Renal cortical epithelial cell (primary cell): ENCODE measurements at places on chromosomes 3 and 15. TPM values are rescaled to one million over a fixed set of nuclear protein-coding genes. Genes with fewer than 3 reads are reported as not detected.

- peak; percentile 62 for DNase-seq
Observed at GRCh38 chr3:32018757-32019564, 37.4 kb downstream of the ZNF860 start.

The SPATA12 gene
- total RNA-seq = 0.10 TPM in 1 of 2 replicates, not detected in the other

DNA sequence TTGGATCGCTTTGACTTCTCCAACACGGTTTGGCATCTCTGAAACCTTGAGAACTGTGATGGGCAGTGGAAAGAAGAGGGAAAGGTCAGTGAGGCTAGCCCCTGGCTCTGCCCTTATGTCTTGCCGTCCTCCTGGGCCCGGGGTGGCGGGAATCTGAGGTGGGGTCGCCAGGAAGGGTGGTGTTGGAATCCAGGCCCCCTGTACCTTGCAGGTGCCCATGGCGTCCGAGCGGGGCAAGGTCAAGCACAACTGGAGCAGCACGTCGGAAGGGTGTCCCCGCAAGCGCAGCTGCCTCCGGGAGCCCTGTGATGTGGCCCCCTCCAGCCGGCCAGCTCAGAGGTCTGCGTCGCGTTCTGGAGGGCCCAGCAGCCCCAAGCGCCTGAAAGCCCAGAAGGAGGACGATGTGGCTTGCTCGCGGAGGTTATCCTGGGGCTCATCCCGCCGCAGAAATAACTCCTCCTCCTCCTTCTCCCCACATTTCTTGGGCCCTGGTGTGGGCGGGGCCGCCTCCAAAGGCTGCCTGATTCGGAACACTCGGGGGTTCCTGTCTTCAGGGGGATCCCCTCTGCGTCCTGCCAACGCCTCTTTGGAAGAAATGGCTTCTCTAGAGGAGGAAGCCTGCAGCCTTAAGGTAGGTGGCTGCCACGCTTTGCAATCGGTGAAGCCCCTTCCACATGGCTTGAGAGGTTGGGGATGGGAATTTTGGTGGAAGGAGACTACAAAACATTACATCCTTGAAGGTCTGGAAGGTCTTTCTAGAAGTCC, 907 bp downstream of the TATDN2 start:
- DNase-seq = no peak

DNA sequence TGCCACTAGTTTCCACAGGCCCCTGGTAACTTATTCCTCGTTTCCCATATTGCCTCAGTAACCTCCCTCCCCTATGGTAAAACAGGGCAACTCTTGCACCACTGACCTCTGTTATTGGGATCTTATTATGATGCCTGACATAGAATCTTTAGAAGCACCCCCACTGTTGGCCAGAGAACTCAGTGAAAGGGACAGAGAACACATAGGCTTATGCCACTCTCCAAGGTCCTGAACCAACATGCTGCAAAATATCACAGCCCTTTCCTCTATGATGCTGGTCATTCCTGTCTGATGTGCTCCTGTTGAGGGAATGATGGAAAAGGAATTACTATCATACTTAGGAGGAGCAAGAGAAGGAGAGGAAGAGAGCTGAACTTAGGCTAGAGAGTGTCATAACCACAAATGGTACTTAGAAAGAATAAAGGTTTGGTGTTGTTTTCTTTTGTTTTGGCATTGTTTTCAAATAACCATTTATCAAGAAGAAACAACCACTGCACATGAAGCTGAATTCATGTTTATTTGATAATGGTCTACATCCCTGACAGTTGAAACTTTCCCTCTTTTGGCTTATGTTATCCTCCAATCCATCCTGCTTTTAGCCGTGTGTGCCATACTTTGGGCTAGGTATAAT, 330.2 kb downstream of the EPHB1 start:
- DNase-seq = peak; percentile 38

DNA sequence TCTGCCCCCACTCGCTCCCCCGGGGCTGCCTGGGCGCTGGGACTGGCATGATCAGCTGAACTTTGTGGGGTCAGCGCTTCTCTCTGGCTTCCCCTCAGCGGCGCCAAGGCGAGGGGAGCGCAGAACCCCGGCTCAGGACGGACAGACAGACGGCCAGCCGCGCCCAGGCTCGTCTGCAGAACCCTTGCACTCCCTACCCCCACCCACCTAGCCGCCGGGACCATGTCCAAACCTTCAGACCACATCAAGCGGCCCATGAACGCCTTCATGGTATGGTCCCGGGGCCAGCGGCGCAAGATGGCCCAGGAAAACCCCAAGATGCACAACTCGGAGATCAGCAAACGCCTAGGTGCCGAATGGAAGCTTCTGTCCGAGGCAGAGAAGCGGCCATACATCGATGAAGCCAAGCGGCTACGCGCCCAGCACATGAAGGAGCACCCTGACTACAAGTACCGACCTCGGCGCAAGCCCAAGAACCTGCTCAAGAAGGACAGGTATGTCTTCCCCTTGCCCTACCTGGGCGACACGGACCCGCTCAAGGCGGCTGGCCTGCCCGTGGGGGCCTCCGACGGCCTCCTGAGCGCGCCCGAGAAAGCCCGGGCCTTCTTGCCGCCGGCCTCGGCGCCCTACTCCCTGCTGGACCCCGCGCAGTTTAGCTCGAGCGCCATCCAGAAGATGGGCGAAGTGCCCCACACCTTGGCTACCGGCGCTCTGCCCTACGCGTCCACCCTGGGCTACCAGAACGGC, 621 bp downstream of the SOX14 start:
- no peak for DNase-seq

GRCh38 chr3:157074981-157075380, 85.0 kb downstream of the CCNL1 start:
- DNase-seq = no peak

The CD276 gene
- total RNA-seq = 82.1 and 139 TPM in 2 replicates

The RHOV gene
- total RNA-seq = 0.45 and 1.6 TPM in 2 replicates

GRCh38 chr15:51414256-51414860, 72.9 kb downstream of the GLDN start:
- no peak for DNase-seq

DNA sequence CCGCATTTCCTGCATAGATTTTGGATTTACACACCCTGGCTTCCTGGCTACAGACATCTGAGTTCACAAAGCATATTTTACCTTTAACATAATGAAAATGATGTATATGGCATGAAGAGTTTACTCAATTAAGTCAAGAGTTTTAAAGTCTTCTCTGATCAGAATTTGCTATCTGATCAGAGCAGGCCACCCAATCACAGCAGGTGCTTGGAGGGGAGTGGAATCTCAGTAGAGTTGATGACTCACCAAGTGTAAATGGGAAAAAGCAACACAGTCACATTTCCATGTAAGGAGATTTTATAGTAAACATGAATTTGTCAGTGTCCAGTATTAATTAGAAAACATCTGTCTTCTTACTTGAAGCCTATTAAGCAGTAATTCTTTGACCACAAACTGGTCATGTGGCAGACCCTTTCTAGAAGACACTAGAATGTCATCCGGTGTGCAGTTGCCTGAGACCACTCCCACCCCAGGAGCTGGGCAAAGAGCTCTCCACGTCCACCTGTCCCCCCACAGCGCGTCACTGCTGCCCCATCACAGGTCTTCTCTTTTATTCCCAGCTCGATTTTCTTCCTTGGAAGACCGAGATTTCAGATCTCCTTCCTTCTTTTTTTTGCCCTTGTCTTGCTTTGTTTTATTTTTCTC, 10.8 kb downstream of the MESD start:
- peak; percentile 65 for DNase-seq

GRCh38 chr3:49248840-49249227, 28.2 kb downstream of the C3orf62 start:
- DNase-seq = peak; percentile 56

DNA sequence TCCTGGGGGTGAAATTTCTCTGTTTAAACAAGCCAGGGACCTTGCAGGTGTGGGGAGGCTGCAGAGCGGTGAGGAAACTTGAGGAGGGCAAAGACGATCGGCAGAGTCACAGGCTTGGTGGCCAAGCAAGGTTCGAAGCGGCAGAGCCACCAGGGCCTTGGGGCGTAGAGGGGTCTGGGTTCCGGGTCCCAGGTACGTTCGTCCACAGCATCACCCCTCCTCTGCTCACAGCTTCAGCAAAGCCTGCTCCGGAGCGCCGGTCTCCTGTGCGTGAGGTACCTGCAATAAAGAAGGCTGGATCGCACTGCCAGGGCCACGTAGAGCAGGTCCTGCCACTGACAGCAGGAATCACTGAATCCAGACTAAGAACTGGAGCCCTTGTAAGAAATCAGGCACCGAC, 66.8 kb upstream of the PCSK6 start:
- no peak for DNase-seq

- no peak for DNase-seq
Observed at GRCh38 chr15:38164061-38164460, 88.6 kb upstream of the SPRED1 start.

DNA sequence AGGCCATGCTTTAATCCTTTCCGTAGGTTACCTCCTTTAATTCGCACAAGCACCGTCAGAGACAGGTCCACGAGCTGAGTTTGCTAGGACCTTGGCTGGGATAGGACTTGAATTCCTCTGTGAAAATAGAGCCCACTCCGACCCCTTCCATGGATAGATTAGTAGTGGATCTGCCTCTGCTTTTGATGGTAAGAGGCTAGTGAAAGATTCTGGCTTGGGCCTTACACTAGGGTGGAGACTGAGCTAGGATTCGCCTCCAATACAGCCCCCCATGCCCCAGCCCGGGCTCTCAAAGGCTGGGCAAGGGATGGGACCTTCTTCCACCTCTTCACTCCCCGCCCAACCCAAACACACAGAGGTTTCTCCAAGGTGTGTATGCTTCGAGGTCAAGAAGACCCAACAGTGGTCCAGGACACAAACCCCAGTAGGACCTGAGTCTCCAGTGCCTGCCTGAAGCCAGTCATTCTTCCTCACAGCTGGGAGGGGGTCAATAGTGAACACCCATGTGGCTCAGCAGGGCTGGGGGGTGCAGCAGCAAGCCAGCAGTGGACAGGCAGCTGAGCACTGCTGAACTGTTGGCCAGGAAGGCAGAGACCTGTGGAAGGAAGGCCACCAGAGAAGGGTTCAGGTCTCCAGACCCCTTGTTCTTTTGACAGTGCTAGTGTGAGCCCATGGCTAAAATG, 75.7 kb downstream of the SPSB4 start:
- DNase-seq = no peak

- no peak for DNase-seq
Observed at GRCh38 chr3:32004113-32004765, 22.7 kb downstream of the ZNF860 start.

GRCh38 chr3:190491533-190492054, 22.3 kb upstream of the IL1RAP start:
- DNase-seq = peak; percentile 84

- DNase-seq = no peak
Observed at GRCh38 chr3:177679568-177680471, 482.5 kb upstream of the TBL1XR1 start.

The GABRA5 gene
- total RNA-seq = not detected in 2 replicates

GRCh38 chr3:189567322-189567721, 63.9 kb upstream of the TP63 start:
- DNase-seq = no peak
